ENCODE measurements at places on chromosomes 6 and 20.

DNA sequence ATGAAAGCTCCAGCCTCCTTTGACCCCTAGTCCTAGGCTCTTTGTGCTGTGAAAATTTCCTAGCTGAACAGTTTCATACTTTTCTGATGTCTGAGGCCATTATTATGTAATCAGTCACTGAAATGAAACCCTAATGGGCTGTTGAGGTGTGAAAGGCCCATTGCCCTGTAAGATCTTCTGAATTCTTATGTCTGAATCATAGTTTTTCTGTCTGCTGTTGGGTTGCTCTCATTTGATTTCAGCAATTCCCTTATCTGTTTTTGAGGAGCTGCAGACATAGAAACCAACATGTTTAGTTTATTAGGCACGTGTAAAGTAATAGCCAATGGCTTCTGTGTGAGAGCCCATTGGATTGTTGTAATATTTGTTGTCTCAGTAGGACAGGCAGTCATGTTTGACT, 118.1 kb downstream of the EYA4 start:
- DNase-seq, result no peak

DNA sequence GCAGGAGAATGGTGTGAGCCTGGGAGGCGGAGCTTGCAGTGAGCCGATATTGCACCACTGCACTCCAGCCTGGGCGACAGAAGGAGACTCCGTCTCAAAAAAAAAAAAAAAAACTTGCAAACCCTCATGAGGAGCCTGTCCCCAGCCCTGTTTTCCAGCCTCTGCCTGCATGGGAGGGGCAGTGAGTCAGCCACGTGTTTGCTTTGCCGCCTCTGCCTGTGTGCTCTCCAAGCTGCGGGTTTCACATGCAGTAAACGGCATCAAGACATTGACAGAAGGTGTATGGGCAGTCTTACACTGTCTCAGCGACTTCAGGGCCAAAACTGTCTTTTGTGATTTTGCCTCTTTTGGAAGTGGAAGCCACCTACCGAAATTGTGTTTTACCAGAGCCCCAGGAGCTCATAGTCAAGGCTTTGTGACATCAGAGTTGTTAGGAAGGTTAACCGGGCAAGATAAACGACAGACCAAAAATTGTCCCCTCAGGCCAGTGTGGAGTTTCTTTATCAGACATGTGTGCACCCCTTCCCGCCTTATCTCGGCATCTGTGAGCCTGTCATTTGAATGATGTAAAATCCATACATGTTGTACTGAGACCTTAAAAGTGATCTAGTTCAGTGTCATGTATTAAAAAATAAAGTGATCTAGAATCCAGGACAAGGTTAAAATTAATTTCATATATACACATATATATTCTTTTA, 52.9 kb downstream of the RPP40 start:
- no peak for DNase-seq

DNA sequence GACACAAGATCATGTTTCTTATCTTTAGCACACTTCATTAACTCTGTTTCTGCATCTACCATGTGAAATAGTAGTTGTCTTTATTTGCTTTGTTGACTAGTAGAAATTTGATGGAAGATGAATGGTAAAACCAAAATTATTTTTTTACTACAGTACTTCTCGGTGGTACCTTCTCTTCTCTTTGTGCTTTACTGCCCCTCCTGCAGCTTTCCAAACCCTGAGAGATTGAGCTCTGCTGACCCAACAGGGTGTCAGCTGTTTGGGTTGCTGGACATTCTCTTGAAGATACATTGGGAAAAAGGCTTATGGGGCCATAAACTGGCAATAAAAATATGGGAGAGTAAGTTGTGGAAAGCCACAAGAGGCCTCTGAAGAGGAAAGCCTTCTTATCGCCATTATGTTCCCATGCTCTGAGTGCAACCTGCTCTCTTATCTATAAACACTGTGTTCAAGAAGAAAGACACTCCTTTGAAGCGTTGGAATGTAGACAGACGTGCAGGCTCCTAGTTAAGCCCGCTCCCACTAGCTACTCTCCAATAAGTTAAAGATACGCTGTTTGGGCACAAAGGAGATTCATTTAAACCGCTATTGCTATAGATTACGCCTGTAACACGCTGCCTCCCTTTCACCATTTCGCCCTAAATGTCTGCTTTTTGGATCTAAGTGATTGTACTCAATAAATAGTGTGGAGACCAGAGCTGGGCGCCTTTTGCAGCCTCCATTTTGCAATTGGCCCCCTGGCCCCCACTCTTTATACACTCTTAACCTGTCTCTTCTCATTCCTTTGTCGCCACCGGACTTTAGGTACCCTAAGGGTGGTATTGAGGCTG, 60.1 kb upstream of the PRSS16 start:
- DNase-seq, result no peak

DNA sequence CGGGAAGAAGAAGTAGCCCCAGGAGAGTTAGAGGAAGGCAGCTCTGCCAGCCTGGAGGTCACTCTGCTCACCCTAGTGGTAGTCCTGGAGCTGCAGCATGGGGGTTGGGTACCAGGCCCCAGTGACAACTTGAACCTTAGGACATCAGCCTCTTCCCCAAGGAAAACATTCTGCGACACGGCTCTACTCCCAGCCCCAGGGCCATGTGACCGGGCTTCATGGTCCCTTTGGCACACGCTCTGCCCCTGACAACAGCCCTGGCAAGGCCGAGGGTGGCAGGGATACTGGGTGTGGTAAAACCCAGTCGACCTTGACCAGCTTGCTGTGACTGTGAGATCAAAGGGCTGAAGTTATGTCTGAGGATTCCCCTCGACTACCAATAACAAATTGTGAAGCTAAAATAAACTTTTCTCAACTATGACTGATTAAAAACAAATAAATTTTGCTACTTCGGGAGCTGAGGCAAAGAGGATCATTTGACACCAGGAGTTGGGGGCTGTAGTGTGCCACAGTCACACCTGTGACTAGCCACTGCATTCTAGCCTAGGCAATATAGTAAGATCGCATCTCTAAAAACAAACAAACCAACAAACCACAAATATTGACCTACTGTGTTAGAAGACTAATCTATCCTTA, 24.4 kb upstream of the ARID1B start:
- DNase-seq, result no peak

DNA sequence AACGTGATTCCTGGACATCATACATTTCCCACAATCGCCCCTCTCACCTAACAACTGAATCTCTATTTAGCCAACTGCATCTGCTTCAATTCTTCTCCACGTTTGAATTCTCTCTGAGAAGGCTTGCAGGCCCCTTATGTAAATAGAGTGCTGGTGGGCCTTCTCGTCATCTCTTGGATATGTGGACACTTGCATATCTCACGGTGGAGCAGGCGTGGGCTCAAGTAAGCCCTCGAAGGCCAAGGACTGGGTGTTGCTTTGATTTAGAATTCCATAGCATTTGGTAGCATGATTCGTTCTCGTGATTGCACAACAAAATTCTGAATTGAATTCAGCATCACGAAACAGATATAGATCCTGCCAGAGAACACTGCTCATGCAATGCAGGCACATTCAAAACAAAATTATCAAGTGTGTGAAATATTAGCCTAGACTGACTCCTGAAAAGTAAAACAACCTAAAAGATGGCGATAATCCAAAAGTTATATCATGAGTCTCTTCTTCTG, 613.6 kb downstream of the TFAP2A start:
- no peak for DNase-seq

DNA sequence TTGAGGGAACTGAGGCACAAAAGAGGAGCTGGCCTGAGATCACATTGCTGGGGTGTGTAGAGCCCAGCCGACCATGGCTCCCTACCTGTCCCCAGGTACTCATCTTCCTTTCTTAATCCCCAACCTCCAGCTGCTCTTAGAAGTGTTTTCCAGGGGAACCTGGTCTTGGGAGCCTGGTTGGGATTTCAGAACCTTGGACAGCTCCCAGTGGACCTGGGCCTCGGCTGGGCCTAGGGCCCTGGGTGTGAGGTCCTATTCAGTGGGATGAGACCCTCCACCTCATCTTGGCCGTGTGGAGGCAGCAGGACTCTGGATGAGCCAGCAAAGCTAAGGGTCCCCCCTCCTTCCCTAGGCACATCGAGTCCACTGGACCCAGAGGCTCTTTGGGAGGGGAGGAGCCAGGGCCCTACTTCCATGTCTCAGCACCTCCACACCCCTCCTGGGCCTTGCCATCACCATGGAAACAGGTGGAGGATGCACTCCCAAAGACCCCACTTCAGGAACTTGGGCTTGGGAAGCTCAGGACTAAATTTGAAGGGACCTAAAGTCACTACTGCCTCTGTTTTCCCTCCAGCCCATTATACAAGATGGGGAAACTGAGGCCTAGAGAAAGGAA, 38.5 kb downstream of the DLGAP4 start:
- DNase-seq, result peak; percentile 81

DNA sequence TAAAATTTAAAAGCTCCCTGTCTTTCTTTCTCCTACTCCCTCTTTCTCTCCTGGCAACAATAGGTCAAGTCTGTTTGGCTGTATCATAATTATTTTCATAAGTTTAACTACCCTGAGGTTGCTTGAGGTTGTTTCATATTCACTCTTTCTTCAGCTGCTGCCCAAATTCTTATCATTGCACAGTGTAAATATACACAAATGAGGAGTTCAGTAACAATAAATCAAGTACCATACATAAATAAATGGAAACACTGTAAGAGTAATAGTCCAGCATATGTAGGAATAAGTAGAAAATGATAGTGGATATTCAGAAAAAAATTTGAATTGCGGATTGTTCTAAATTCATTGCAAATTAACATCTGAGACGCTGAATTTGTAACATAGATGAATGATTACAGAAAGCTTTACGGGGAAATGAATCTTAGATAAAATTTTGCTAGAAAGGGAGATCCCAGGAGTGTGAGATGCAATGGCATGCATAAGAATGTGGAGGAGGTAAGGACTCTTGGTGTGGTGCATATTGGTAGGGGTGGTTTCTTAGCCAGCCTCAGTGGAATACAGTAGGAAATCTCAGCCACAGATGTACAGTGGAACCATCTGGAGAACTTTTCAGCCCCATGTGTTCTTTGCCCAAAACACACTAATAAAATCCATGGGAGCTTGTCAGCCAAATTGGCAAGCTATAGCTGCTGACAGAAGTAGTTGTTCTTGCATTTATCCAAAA, 480.7 kb downstream of the HTR1B start:
- no peak for DNase-seq

DNA sequence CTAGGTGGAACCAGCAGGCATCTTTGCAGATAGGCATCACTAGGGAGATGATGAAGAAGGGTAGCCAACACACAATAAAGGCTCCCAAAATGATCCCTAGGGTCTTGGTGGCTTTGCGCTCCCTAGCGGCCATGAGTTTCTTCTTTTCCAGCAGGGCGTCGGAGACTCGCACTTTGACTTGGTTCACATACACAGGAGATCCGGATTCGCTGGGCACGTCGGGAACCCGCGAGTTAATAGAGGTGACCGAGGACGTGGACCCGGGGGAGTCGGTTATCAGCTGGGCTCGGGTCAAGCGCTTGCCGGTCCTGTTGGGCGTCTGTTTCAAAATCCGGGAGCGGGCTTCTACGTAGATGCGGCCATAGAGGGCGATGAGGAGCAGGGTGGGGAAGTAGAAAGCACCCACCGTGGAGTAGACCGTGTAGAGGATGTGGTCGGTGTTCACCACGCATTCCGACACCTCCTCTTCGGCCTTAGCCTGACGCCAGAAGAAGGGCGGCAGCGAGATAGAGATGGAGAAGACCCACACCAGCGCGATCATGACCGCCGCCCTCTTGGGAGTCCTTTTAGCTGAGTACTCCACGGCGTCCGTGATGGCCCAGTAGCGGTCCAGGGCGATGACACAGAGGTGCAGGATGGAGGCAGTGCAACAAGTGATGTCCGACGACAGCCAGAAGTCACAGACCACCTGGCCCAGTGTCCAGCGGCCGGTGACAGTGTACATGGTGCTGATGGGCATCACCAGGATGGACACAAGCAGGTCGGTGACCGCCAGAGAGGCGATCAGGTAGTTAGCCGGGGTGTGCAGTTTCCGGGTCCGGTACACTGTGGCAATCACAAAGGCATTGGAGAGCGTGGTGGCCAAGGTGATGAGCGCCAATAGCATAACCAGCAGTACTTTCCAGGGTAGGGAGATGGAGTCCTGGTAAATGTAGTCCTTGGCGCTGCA, 658 bp downstream of the HTR1B start:
- peak; percentile 20 for DNase-seq

DNA sequence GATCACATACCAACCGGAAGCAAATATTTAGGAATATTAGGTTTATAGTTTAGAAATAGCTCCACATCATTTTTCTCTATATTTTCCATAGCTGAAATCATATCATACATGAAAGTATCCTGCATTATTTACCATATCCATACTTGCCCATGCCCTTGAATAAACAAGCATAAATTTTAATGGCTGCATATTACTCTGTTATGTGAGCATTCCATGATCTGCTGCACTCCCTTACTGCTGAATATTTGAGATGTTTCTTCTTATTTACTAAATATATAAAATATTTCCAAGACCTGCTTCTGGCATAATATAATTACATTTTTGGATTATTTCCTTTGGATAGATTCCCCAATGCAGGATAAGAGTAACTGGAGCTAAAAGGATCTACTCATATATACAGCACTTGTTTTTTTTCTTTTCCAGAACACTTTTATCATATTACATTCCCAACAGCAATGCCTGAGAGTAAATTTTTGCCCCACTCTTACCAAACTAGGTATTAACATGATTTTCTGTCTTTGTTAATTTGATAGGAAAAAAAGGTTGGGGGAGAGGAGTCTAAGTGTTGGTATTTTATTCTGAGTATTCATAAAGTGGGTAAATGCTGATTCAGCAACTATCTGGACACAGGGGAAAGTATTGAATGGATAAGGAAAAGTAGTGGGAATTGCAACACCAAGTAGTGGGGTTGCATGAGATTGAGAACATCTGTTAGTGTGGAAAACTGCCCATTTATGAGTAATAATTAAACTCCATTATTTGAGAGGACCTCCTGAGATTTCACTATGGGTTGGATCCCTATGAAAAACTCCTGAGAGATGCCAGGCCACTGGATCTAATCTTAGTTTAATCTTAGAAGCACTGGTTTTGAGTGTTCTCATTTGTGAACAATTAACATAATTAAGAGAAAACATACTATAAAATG, 76.0 kb downstream of the MAN1A1 start:
- DNase-seq, result no peak

GRCh38 chr6:51045548-51045947, 226.9 kb downstream of the TFAP2B start:
- no peak for DNase-seq

DNA sequence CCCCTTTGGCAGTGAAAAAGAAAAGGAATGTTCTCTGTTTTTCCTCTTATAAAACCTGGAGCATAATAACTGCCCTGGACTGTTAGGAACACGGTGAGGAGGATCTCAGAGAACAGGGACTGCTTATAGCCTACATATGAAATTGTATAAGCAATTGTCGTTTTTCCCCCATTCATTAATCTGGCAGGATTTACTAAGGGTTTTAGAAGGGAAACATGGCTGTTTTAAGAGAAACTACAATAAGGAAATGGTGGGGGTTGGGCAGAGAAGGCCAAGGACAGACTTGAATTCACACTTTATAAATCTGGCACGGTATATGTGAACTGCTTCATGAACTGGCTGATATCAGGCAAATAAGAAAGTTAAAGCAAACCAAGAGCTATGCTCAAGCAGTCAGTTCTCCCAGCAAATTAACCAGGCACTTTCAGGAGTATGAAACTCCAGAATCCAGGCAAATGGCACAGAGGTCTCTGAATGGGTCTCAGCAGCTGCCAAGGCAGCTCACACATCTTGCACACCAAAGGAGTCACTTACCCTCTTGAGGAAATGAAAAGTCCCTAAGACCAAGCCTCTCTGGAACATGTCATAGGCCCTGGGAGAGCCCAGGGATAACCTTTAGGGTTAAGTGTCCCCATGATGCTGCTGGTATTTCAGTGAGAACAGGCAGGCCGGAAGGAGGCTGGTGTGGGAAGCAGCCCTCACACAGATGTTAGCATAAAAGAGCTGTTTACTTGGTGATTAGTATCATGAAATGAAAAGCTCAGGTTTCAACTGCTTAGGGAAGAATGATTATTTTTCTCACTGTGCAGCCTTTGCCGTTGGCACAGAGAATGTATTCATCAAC, 260.5 kb upstream of the MARCKS start:
- no peak for DNase-seq
